ENCODE measurements at places on chromosomes 5 and 9.

GRCh38 chr9:132383462-132383883, 23.2 kb downstream of the TTF1 start:
- DNase-seq, result no peak

DNA sequence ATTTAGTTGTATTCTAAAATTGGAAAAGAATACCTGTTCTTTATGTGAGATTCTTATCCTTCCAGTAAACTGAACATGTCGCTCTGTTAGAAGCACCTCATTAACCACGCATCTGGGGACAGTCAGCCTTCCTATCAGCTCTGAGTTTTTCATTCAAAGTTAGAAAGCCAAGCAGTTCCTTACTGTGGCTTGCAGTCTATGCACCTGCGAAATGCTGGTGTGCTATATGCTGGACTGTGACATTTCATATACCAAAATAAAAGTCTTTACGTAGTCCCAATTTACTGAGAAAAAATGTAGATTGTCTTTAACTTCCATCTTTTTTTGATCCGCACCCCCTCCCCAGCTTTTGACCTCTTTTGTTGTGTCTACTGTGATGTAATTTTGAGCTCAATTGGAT, 4.3 kb downstream of the ANP32B start:
- DNase-seq, result no peak

DNA sequence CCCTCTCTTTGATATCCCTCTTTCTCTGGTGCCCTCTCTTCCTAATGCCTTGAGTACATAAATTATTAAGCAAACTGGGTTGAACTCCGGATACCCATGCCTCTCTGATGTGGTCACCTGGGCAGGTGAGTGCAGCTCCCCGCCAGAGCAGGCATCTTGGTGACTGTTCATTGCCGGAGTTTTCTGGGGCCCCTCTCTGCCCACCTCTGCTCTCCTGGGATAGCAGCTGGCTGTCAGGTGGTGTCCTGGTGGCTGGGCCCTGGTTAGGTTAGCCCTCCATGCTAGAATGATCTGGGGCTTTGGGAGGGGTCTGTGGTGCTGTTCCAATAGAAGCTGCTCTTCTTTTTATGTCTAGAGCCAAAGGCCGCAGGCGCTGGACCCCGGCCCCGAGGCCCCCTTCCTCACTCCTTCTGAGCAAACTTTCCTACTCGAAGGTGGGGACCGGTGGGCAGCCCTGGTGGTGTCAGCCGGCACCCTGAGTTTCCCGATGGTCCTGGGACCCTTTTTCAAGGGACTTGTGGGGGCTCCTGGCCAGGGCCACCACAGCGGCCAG, 4.9 kb upstream of the SCGB3A1 start:
- DNase-seq, result no peak

DNA sequence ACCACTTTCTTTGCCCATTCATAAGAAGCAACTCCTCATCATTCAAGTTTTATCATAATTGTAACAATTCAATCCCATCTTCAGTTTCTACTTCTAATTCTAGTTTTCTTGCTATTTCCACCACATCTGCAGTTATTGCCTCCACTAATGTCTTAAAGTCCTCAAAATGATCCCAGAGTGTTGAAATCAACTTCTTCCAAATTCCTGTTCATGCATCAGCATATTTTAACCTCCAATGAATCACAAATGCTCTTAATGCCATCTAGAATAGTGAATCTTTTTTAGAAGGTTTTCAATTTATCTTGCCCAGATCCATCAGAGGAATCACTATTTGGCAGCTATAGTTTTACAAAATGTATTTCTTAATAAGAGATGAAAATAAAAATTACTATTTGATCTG, 3.2 kb upstream of the SRP19 start:
- DNase-seq, result no peak

GRCh38 chr5:5826911-5827310, 404.4 kb downstream of the ICE1 start:
- DNase-seq, result no peak

GRCh38 chr5:3365501-3366215, 230.0 kb upstream of the IRX1 start:
- DNase-seq, result no peak

GRCh38 chr5:14739538-14739937, 75.0 kb downstream of the OTULIN start:
- DNase-seq, result no peak

- DNase-seq, result no peak
These were observed 26.9 kb upstream of the IGFBPL1 start for GRCh38 chr9:38451162-38451561.

DNA sequence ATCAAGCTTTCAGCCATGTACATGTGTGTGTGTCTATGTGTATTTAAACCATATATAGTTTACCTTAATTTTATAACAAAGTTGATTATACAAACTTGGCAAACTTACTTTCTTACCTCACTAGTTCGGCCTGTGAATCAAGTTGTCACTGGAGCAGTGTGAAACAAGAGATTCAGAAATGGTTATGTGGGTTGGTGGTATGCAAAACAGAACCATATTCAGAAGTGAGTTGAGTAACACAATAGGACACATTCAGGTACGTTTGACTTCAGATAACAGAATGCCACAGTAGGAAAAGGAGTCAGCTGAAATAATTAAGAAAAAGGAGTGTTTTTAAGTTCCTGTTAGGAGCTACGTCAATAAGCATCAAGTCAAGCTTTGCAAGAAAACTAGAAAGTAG, 21.5 kb downstream of the XPA start:
- DNase-seq, result no peak

DNA sequence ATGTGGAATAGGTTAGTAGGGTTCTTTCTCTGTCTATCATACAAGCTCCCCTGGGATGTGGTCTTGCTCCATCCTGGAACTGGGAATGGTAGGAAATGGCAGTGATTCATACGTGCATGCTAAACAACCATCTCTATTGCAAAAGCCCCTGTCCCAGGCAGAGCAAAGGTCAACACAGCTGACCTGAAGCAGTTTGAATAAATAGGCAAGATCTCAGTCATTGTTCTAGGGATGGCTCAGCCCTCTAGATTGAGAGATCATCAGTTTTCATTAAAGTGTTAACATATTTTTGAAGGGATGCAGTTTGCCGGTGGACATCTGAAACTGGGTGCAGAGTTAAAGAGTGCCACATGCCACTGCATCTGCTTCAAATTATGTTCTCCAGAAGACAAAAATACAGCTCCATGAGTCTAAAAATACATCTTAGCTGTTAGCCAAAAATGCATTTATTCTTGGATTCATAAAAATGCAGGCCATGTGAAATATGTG, 224.1 kb downstream of the ESM1 start:
- no peak for DNase-seq

- no peak for DNase-seq
These were observed 30.4 kb downstream of the NFX1 start for GRCh38 chr9:33320568-33321261.

DNA sequence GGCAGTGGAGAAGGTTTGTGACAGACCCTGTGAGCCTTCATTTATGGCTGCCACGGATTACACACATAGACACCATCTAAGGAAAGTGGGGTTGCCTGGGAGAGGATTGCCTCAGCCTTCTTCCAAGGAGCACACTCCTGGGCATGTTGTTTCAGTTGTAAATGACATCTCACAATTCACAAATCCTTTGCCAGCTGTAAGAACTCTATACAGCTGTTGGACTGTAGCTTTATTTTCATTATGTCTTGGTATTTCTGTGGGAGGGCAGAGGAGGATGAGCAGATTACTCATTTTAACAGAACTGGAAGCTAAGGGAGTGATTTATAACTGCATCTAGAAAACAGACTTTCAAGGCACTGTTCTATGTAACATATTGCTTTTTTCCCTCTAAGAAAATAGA, 25.6 kb downstream of the MELK start:
- DNase-seq, result no peak

GRCh38 chr9:95666096-95666784, 149.5 kb upstream of the PTCH1 start:
- no peak for DNase-seq

DNA sequence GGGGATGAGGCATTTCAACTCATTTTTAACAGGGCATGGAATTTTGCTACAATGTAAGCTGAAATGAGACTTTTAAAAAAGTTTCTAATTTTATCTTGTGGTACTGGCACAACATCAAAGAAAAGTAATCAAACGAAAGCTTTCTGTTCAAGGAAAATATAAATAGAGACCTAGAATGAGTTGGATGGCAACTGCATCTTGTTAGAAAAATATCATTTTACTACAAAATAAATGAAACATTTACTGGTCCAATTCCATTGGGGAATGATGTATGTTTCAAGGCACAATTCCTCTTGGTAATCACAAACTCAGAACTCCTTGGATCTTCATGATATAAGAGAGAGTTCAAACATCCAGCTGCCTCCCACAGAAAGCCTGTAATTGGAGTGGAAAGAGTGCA, 102.8 kb downstream of the HMHB1 start:
- DNase-seq, result no peak

GRCh38 chr5:168165221-168165914, 126.1 kb upstream of the WWC1 start:
- no peak for DNase-seq

- DNase-seq, result no peak
These were observed 157.0 kb upstream of the SMIM23 start for GRCh38 chr5:171628633-171628974.

GRCh38 chr5:170920196-170920595, 58.4 kb downstream of the RANBP17 start:
- DNase-seq, result no peak

DNA sequence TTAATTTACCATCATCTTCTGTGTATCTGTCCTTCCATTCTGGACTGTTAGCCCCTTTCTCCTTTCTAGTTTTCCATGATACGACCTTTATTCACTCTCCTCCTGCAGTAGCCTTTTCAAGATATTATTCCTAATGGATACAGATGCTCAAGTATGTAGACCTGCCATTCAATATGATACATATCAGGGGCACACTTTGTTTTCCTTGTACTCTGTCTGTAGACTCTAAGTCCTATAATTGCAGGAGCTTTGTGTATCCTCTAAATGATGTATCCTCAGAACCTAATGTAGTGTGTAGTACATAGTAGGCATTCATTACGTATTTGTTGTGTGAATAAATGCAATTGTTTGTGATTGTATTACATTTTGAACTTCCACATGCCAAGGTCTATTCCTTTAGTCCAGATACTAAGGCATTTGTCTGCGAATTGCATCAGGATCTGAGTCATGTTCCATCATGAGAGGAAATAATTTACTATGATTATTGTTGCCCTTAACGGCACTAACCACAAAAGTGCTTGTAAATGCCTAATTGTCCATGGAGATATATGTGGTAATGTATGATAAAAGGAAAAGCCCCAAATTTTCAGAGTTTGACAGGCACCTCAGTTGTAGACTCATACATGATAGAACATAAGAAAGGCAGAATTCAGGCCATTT, 57.1 kb upstream of the IZUMO3 start:
- DNase-seq, result no peak

- no peak for DNase-seq
These were observed 38.6 kb upstream of the TESK1 start for GRCh38 chr9:35566417-35566816.

DNA sequence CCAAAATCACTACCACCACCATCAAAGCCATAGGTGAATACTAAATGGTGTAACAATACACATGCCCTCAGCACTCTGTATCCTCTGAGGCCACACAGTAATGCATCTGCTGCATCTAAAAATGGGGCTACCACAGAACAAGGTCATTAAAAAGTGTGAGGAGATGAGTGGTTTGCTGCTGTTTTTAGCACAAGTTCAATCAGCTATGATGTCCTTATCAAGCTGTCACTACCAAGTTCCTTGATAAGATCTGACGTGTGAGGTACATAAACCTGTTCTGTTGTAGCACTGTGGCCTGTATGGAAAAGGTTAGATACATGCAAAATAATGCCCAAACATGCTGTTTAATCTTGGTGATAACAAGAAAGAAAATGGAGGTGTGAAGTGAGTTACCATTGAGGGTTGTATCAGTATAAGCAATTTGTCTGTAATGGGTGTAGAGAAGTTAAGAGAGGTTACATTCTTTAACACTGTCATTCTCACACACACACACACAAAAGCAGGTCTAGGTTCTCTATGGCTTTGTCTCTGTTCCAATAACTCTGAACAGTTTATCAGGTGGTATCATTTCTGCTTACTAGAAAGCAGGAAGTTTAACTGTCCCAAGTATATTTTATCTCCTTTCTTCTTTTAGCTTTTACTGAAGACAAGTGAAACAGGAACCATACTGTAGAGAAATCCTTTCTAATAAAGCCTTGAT, 252.9 kb downstream of the CWC27 start:
- no peak for DNase-seq

DNA sequence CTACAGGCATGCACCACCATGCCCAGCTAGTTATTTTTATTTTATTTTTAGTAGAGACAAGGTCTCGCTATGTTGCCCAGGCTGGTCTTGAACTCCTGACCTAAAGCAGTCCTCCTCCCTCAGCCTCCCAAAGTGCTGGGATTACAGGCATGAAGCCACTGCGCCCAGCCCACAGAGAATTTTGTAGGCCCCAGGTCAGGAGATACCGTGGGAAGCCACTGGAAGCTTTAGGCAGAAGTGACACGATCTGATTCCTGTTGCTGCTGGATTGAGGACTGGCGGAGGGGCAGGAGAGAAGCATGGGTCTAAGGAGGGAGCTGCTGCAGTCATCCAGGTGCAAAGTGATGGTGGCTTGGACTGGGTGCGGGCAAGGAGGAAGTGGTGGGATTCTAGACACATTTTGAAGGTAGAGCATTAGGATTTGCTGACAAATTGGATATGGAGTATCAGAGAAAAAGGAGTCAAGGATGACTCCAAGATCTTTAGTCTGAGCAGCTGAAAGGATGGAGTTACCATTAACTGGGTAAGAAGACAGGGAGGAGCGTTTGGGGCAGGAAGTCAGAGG, 20.7 kb downstream of the TCF7 start:
- no peak for DNase-seq

DNA sequence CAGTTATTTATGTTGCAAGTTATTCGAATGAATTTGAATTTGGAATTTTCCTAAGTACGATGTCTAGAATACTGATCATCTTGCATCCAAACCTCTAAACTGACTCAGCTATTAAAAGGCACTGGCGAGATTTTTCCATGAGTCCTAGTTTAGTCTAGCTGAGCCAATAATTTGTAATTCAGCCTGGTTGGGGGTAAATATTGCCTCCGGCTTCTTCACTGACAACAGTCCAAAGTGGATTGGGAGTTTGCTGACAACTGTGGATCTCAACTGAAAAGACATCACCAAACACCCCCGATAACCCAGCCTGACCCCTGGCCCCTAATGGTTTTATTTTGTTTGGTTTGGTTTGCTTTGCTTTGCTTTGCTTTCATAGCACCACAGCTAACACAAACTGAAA, 189.8 kb upstream of the DAPK1 start:
- DNase-seq, result no peak

DNA sequence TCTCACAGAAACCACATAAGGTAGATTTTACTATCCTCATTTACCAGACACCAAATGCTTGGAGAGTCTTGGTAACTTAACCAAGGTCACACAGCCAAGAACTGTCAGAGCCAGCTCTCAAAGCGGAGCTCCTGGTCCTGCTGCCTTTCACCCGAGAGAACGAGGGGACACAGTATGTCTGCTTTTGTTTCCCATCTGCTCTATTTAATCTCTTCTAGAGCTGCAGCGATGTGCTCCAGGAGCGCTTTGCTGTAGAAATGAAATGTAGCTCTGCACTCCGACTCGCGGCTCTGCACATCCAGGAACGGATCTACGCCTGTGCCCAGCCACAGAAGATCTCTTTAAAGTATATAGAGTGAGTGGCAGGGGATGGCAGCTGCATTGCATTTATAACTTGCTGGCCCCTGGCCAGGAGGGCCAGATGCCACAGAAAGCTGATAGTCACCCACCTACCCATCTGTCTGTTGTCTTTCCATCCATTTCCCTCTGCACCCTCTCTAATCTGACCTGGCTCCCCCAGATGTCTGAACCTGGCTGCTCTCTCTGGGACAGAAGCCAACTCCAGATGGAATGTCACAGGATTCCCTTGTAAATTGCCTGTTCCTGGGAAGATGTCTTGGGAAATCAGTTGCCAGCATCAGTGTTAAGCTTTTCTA, 21.4 kb upstream of the TRMT10B start:
- no peak for DNase-seq
